ENCODE measurements at places on chromosomes 2 and 18. TPM values are rescaled to one million over a fixed set of nuclear protein-coding genes. Genes with fewer than 3 reads are reported as not detected.

Gene CDK15
- 0.07 TPM for total RNA-seq

Gene IL1R1
- total RNA-seq: 77.5 TPM

Gene CXCR1
- total RNA-seq: not detected

Gene CCDC138
- total RNA-seq: 2.7 TPM

Gene LIMS4
- 2.6 TPM for total RNA-seq

Gene RESP18
- not detected for total RNA-seq

Gene NPAS2
- total RNA-seq: 22.3 TPM

Gene TXNDC2
- total RNA-seq: 0.62 TPM

Gene FOXD4L1
- not detected for total RNA-seq

Gene LNPK
- total RNA-seq: 14.3 TPM

Gene XDH
- total RNA-seq: 0.08 TPM

Gene ABCB6
- total RNA-seq: 19.6 TPM

Gene SDC1
- 29.5 TPM for total RNA-seq

Gene PLA2R1
- 6.5 TPM for total RNA-seq

Gene MAP3K19
- not detected for total RNA-seq

Gene IL36RN
- total RNA-seq: 1.7 TPM

Gene UGT1A10
- not detected for total RNA-seq

All from gastroesophageal sphincter (tissue), 4 donors.